Left lung (tissue), 14 donors: ENCODE measurements at places on chromosomes 4 and X. TPM values are rescaled to one million over a fixed set of nuclear protein-coding genes. Genes with fewer than 3 reads are reported as not detected.

DNA sequence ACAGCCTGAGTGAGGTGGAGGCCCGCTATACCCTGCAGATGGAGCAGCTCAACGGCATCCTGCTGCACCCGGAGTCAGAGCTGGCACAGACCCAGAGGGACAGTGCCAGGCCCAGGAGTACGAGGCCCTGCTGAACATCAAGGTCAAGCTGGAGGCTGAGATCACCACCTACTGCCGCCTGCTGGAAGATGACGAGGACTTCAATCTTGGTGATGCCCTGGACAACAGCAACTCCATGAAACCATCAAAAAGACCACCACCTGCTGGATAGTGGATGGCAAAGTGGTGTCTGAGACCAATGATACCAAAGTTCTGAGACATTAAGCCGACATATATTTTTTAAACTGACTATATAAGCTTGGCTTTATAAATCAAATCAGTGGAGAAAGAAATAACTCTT, 73.3 kb upstream of the HHIP start:
- H3K27me3 ChIP-seq, result no peaks in the 10 kb centered on the region
- H3K36me3 ChIP-seq, result no peaks in the 10 kb centered on the region
- H3K27ac ChIP-seq, result no peak overlapping the region
- DNase-seq, result no peak

The MAGEB2 gene
- polyA plus RNA-seq, result not detected

GRCh38 chr4:128163177-128164117, 102.3 kb downstream of the LARP1B start:
- no peak overlapping the region for H3K4me3 ChIP-seq
- no peaks in the 10 kb centered on the region for H3K4me1 ChIP-seq
- H3K27ac ChIP-seq, result no peak overlapping the region

The DSPP gene
- polyA plus RNA-seq, result 0.04 TPM

The DIAPH2 gene
- polyA plus RNA-seq, result 17.1 TPM

DNA sequence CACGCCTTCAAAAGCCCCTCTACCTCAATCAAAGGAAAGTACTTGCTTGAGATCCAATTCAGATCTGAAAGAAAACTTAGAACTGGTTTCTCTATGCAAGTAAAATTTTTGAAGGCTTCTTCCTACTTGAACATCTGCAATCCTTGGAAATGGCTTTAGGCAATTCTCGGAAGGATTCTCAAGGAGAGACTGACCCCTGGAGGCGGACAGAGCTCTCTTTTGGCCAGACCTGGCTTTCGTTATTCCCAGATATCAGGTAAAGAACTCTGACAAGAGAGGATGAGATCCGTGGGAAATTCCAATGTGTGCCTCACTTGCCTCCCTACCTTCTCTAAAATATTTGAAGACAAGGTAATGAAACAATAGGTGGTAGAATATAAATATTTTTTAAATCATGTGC, 670.3 kb upstream of the FAM241A start:
- no peaks in the 10 kb centered on the region for H3K36me3 ChIP-seq
- no peak overlapping the region for H3K27ac ChIP-seq
- H3K4me1 ChIP-seq, result no peaks in the 10 kb centered on the region
- no peak overlapping the region for H3K4me3 ChIP-seq

DNA sequence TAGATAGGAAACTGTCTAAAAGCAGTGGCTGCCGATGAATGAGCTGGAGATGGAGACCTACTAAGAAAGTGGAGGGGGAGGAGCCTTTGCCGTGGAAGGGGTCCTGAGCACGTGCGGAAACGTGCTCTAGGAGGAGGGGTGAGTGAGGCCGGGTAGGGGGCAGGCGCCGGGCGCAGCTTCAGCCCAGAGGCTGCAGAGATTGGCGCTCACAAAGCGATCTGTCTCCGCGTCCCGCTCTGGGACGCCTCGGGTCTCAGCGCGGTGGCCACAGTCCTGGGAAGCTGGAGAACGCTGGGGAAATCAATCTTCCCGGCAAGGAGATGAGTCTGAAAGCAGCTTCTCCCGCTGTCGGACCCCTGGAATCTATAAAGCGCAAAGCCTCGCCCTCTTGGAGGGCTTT, 444 bp upstream of the ARHGAP6 start:
- peak overlapping the region; percentile 34 for H3K4me3 ChIP-seq
- DNase-seq, result no peak
- no peaks in the 10 kb centered on the region for H3K4me1 ChIP-seq
- H3K27me3 ChIP-seq, result peaks cover 6% of the 10 kb centered on the region

- H3K4me3 ChIP-seq, result no peak overlapping the region
- no peak for DNase-seq
- H3K36me3 ChIP-seq, result no peaks in the 10 kb centered on the region
- H3K27me3 ChIP-seq, result no peaks in the 10 kb centered on the region
- H3K27ac ChIP-seq, result peak overlapping the region; percentile 87
- H3K4me1 ChIP-seq, result peaks cover 17% of the 10 kb centered on the region
Observed at GRCh38 chr4:38762560-38762959, 20.2 kb downstream of the TLR10 start.

- no peaks in the 10 kb centered on the region for H3K36me3 ChIP-seq
- no peak for DNase-seq
- no peaks in the 10 kb centered on the region for H3K4me1 ChIP-seq
- H3K27ac ChIP-seq, result peak overlapping the region; percentile 0
- no peaks in the 10 kb centered on the region for H3K27me3 ChIP-seq
Observed at GRCh38 chr4:53688186-53688790, 97.0 kb upstream of the LNX1 start.

DNA sequence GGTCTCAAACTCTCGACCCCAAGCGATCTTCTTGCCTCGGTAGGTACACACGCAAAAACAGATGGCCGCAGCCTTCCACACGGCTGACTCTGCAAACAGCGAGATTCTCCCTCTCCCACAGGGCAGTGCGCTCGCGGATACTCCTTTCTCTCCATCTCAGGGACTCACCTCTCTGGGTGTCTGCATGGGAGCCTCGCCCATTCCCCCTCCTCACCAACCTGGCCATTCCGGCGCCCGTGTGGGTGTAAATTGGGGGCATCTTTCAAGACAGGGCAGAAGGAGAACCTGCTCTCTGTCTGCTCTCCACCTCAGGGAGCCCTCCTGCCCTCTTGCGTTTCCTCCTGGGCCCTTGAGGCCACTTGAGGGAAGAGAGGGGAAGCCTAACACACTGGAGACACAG, 4.4 kb downstream of the CTAG2 start:
- H3K4me1 ChIP-seq, result no peaks in the 10 kb centered on the region
- no peak for DNase-seq
- H3K27ac ChIP-seq, result no peak overlapping the region

The COX7B2 gene
- not detected for polyA plus RNA-seq

The SOX3 gene
- polyA plus RNA-seq, result not detected

The ANK2 gene
- polyA plus RNA-seq, result 24.7 TPM

GRCh38 chrX:119942831-119943184, 743 bp downstream of the NKAP start:
- no peak for DNase-seq
- H3K4me1 ChIP-seq, result no peaks in the 10 kb centered on the region

DNA sequence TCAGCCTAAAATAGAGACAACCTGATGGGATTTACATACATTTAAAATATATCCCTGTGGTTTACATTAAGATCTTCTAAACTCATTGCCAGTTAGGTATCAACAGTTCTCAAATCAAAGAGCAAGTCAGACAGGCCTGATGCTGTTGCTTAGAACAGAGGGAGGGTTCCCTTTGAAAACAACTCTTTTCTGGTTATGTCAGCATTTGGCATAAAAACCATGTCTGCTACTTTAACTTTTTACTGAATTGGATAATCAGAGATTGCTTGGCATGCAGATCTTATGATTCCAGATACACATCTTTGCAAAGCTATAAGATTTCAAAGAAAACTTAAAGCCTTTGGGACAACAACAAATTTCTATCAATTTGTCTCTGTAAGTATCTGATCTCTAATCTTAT, 140.8 kb downstream of the CPE start:
- H3K4me1 ChIP-seq, result no peaks in the 10 kb centered on the region
- H3K27me3 ChIP-seq, result no peaks in the 10 kb centered on the region
- H3K36me3 ChIP-seq, result no peaks in the 10 kb centered on the region
- H3K4me3 ChIP-seq, result no peak overlapping the region

GRCh38 chr4:23930750-23931488, 41.1 kb upstream of the PPARGC1A start:
- no peak overlapping the region for H3K27ac ChIP-seq
- H3K27me3 ChIP-seq, result no peaks in the 10 kb centered on the region
- DNase-seq, result no peak
- H3K36me3 ChIP-seq, result no peaks in the 10 kb centered on the region

DNA sequence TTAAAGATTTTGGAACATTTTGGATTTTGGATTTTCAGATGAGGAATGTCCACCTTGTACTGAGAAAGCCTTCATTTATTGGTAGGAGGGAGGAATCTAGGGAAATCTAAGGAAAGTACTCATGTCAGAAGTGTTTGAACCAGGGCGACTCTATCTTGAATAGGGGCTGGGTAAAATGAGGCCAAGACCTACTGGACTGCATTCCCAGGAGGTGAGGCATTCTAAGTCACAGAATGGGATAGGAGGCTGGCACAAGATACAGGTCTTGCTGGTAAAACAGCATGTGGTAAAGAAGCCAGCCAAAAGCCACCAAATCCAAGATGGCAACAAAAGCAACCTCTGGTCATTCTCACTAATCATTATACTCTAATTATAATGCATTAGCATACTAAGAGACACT, 118.9 kb downstream of the MXRA5 start:
- no peaks in the 10 kb centered on the region for H3K36me3 ChIP-seq
- no peaks in the 10 kb centered on the region for H3K4me1 ChIP-seq
- H3K27ac ChIP-seq, result no peak overlapping the region

- no peaks in the 10 kb centered on the region for H3K36me3 ChIP-seq
- no peak overlapping the region for H3K27ac ChIP-seq
- no peak for DNase-seq
- H3K4me3 ChIP-seq, result no peak overlapping the region
- no peaks in the 10 kb centered on the region for H3K27me3 ChIP-seq
Observed at GRCh38 chr4:11769434-11769833, 340.7 kb upstream of the HS3ST1 start.

The ADH7 gene
- 0.13 TPM for polyA plus RNA-seq
